Stimulated activated CD8-positive, alpha-beta memory T cell treated with anti-CD3 and anti-CD28 coated beads, Interleukin-2, amount 100 ng/mL, for 1 hour (primary cell): ENCODE measurements at places on chromosomes 3 and 15.

GRCh38 chr15:67256051-67256450 is 1.5 kb downstream of the IQCH start:
- no peak for DNase-seq

GRCh38 chr3:152104847-152105415 is 163.8 kb upstream of the MBNL1 start:
- DNase-seq: no peak

GRCh38 chr15:33419701-33420100 is 108.9 kb downstream of the RYR3 start:
- DNase-seq: no peak

- no peak for DNase-seq
Observed at GRCh38 chr15:49343546-49343945, 79.5 kb upstream of the FGF7 start.

- no peak for DNase-seq
Observed at GRCh38 chr3:25854635-25855034, 64.7 kb downstream of the OXSM start.

DNA sequence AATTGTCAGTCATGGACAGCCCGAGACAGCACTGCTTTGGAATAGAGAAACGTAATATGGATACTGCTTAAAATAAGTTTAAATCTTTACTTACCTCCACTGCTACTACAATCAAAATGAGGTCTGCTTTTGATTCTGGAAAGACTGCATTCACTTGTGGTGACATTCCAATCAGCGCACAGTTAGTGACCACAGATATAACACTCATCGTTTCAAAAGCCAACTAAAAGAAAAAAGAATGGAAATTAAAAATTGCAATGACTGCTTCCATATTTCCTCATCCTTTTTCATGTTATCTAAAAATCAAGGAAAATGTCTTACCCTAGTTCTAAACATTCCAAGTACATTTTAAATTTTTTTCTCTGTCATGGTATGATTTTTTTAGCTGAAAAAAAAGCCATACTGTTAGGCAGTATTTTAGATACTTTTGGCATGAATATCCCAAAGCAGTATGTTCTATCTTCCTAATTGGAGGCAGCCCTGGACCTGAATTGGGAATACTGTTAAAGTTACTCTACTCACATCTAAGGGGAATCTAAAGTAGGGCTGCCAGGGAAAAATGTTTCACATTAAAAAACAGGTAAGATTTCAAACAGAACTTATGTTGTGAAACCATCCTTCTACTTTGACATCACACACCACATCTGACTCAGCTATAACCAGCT is 72.1 kb downstream of the ANO10 start:
- DNase-seq: no peak

DNA sequence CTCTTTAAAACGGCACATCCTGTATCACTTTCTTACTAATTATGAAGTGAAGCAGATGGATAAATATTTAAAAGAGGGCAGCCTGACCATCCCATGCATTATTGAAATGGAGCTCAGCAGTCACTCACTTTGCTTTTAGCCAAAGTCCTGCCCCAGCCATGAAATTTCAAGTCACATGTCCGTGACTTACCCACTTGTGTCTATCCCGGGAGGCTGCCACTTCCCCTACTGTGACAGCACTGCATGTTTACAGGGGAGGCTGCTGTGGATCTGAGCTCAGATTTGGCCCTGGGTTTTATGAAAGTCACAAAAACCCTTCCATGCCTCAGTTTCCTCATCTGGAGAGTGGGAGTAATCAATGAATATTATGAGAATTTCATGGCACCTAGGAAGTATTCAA is 17.9 kb upstream of the LRRK1 start:
- DNase-seq: no peak

GRCh38 chr15:41233367-41233771 is 2.3 kb downstream of the CHP1 start:
- DNase-seq: no peak

GRCh38 chr15:73264881-73265280 is 103.9 kb downstream of the HCN4 start:
- no peak for DNase-seq

DNA sequence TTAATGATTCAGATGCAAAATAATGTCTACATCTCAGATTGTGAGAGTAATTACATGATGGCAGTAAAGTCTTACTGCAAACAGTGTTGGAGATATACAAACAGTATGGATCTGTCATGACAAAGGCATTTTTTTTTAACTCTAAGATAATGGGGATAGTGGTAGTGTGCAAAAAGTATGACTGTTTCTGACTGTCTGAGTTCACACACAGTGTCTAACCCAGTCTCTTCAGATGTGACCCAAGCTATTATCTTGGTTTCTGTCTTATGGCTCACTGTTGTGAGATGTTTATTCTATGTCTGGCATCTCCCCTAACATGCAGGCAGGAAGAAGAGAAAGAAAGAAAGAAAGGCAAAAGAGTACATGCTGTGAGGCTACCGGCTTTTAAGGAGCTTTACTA is 17.0 kb downstream of the RPL39L start:
- DNase-seq: no peak

- no peak for DNase-seq
Observed at GRCh38 chr3:73552700-73553099, 72.0 kb downstream of the PDZRN3 start.

DNA sequence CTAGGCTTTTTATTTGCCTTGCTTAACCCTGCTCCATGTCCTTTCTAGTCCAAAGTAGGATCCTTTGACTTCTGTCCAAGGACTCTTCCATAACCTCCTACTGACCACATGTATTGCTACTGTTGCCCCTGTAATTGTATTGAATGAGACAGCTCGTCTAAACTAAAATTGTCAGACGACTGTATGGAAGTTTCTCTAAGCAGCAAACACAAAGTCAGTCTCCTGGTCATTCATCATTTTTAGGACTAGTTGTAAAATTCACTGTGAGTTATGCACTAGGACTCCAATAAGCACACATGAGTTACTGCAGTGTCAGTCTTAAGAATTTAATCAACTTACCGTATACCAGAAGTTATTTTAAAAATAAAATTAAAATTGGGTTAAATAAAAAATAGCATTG is 32.8 kb downstream of the SLTM start:
- no peak for DNase-seq

DNA sequence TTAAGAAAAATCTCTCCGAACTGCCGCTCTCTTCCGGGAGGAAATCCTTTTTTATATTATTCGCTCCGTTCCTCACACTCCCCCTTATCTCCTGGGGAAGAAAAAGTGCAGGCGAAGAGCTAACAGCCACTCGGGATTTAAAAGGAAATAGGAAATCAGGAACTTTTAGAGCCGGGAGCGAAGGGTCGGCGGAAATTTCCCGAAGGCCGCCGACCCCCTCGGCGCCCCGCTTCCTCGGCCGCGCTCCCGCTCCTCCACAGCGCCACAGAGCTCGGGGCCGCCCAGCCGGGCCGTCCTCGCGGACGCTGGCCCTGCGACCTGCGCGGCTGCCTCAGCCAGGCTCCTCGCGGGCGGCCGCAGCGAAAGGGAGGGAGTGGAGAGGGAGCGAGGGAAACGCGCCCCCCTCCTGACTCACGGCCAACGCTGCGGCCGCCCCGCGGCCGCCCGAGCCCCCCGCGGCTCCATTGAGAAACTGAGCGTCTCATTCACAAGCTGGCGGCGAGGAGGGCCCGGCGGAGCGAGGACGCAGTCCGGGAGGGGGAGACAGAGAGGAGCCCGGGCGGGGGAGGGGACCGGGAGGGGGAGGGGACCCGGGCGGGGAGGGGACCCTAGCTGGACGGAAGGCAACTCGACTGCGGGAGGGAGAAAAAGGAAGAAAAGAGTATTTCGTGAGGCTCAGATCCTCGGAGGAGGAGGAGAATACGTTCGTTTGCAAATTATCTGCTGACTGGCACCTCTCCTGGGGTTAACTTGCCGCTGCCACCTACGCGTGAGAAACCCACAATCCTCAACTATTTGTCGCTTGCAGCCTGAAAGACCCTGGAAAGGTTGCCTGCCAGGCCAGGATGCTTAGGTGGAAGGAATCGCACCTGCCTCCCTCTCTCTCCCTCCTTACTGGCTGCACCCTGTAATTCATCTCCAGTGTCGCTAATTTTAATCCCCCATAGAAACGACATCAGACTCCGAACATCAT is at the start of gene PTPN9:
PTPN9 (minus strand) TSS at position 368 of the 973 bp plus-strand sequence. CDS start 539 bp downstream, outside the sequence.
- peak; percentile 37 for DNase-seq

GRCh38 chr15:97745481-97746071 is 214.9 kb upstream of the ARRDC4 start:
- no peak for DNase-seq

GRCh38 chr3:51671734-51672475 is 853 bp downstream of the TEX264 start:
- no peak for DNase-seq

DNA sequence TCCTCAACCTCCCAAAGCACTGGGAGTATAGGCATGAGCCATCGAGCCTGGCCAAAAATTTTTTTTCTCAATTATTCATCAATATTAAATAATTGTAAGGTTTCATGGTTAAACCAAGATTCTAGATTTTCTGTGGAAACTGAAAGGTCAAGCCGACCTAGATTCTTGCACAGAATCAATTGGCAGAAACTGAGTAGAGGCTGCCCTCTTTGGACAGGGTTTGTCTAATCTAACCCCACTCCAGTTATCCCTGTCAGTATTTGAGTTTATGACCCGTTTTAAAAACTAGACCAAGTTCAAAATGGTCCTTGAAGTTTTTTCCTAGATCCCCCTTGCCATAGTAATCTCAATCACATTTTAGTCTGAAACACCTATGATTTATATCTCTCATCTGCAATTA is 8.6 kb upstream of the ADAM10 start:
- DNase-seq: no peak

- DNase-seq: no peak
Observed at GRCh38 chr3:19931767-19932188, 2.2 kb downstream of the EFHB start.

GRCh38 chr3:63364910-63365309 is 86.8 kb downstream of the SYNPR start:
- no peak for DNase-seq

DNA sequence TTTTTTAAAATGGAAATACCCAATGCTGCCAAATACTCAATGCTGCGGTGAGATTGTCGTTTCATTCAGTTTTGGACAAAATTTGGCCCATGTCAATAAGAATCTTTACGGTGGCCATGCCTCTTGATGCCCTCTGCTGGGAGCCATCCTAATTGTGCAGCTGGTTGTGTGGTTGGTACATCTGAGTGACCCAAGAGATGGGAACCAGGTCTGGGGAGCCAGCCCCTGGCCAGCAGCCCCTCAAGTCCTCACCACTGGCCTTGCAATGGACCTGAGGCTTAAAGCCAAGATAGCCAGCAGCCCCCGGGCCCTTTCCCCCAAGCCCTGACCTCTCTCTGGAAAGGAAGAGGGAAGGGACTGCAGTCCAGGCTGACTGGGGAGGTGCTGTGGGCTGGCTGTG is 36.4 kb upstream of the ESYT3 start:
- no peak for DNase-seq
